ENCODE measurements at places on chromosomes 12 and 14.

DNA sequence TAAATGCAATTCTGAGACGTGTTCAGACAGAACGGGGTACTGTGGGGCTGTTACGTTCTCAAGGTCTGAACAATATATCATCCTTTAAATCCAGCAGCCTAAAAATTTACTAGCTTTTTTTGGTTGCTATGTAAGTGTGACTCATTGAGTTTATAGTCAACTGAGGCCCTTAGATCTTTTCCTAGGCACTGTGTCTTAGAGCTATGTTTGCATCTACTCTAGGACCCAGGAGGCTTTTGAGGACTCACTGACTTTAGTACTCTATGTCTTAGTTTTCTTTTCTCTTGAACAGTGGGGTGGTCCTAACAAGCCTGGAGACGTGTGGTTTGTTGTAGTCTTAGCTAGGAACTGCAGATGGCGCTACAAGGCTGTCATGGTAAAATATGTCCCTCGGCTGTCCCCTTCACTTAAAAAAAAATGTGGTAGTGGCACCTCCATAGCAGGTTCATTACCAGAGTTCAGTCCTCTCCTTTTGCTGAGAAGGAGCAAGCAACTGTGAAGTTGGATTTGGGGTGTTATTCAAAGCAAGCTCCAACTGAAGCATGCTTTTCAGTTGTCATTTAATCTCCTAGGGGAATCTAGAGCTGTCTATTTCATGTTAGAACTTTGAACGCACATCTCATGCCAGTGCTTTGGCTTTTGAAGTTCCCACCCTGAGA, 8.7 kb upstream of the SPATS2 start:
- peak; percentile 49 for DNase-seq

DNA sequence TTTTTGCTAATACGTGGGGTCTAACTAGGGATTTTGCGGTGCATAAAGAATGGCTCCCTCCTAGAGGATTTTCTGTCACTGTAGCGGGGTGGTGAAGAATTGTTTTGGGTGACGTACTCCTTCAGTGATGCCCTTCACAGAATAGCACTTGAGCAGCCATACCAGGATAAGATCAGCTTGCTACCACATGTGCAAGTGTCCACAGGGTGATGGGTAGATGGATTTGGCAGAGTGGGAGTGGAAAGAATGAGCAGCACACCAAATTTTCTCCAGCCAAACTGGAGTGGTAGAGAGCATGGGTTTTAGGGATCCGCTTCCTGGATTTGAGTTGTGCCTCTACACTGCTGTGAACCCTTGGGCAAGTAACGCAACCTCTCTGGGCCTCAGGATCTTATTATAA, 2.3 kb downstream of the TCP11L2 start:
- no peak for DNase-seq

DNA sequence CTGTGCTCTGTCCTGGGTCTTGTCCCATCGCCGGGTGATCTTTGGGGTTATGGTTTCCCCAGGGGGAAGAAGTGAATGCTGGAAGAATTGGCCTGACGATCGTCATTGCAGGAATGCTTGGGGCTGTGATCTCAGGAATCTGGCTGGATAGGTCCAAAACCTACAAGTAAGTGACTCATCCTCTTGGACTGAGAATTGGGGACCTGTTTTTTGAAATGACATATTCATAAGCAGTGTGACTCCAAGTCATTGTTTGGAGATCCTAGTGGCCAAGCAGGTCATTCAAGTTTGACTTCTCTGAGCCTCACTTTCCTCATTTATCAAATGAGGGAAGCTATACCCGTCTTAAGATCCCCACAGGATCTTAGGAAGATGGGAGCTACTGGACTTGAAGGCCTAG, 25.8 kb downstream of the ERG28 start:
- no peak for DNase-seq

DNA sequence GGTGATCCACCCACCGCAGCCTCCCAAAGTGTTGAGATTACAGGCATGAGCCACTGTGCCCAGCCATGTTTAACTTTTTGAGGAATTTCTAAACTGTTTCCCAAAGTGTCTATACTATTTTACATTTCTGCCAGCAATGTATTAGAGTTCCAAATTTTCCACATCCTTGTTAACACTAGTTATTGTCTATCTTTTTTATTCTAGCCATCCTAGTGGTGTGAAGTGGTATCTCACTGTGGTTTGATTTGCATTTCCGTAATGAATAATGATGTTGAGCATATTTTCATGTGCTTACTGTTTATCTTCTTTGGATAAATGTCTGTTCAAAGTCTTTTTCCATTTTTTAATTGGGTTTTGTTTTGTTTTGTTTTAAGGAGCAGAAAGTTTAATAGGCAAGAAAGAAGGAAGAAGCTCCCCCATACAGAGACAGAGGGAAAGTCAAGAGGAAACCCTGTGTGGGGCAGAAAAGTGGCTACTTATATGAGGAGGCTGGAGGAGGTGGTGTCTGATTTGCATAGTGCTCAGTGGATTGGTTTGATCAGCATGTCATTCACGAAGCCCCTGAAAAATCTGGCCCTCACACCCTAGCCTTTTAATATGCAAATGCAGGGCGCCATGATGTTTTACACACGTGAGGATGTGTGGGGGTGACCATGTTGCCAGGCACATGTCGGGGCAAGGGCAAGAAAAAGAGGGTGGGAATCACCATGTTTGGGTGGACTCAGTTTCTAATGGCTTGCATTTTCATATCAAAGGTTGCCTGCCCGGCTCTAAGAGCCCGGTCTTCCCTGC, 14.9 kb downstream of the TXNRD1 start:
- DNase-seq = no peak

- DNase-seq = no peak
Measured at GRCh38 chr14:104250175-104250574, 111.8 kb downstream of the KIF26A start.

DNA sequence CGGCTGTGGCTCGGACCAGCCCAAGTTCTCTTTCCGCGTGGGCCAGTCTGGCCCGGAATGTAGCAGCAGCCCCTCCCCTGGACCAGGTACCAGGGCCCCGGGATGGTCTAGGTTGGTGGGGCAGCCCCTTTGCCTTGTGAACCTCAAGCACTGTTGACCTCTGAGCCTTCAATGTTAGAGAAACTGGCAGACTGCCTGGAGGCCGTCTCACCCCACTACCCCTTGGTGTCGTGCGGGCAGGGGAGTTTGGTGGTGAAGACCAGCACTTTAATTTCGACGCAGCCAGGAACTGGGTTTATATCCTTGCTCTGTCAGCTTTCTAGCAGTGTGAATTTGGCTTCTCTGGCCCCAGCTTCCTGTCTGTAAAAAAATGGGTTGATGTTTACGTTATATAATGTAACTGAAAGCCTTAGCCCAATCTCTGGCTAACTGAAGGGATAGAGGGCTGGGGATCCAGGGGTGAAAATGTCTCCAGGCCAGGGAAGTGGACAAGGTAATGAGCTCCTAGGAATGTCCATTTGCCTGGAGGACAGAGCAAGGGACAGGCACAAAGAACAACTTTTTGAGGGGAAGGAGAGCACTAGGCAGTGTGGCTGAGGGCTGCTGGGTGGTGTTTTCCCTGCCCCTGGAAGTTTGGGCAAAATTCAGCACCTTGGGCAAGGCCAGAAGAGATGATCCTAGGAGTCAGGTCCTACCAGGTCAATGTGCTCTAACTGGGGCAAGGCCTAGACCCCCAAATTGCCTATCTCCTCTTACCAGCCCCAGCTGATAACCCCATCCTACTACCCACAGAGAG, 11.4 kb downstream of the MCRS1 start:
- no peak for DNase-seq

DNA sequence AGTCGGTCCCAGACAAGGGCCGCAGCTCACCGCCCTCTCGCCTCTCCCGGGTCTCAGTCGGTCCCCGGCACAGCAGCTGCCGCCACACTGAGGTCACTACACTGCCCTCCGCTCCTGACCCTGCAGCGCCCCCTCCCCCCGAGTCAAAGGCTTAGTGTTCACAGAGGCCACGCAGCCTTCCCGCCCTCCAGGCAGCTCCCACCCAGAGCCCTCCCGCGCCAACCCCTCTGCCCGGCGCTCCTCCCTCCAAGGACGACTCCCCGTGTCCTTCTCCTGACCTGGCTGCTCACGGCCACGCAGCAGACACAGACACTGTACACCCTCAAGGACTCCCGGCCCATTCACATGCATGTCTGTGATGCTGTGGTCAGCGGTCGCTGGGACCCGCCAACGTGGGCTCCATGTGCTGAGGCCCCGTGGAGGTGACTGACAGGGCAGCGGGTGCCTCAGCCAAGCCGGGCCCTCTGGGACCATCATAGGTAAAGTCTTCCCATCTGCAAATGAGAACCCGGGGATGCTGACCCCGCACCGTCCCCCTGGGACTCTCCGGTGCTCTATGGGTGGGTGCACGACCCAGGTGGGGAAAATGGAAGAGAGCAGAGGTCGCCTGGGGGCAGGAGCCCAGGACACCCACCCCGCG, 16.3 kb upstream of the GALNT9 start:
- DNase-seq = no peak

GRCh38 chr12:31226639-31227038, 99.3 kb downstream of the SINHCAF start:
- no peak for DNase-seq

GRCh38 chr12:25839470-25839869, 119.0 kb upstream of the RASSF8 start:
- peak; percentile 52 for DNase-seq
